ENCODE measurements at places on chromosomes 6 and 20.

- DNase-seq = no peak
These were observed 8.0 kb downstream of the IL20RA start for GRCh38 chr6:137036566-137037300.

GRCh38 chr6:80341330-80341729, 234.9 kb downstream of the BCKDHB start:
- DNase-seq = no peak

DNA sequence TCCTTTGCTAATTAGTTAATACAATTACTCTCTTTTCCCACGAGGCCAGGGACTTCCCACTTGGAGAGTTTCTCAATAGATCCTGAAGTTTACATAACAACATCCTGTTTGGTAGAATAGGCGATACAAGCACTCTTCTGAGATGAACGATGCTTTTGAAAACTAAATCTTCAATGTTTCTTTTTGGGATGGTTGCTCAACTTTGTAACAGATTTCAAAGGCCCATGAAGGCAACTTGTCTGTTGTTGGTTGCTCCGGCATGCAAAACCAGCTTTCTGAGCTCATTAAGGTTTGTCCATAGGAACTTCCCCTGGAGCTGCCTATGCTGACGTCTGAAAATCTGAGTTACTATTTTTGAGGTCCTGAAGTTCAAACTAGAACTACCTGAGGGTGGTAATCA, 25.9 kb upstream of the ROS1 start:
- no peak for DNase-seq

- DNase-seq = no peak
These were observed 6.5 kb downstream of the BTN2A2 start for GRCh38 chr6:26389349-26389894.

- DNase-seq = no peak
These were observed 38.2 kb upstream of the FYN start for GRCh38 chr6:111911428-111911827.

All from renal pelvis (tissue), 12 donors.